Stimulated activated CD8-positive, alpha-beta memory T cell treated with anti-CD3 and anti-CD28 coated beads, Interleukin-15, amount 100 ng/mL, for 1 hour (primary cell): ENCODE measurements at places on chromosomes 12 and 14.

DNA sequence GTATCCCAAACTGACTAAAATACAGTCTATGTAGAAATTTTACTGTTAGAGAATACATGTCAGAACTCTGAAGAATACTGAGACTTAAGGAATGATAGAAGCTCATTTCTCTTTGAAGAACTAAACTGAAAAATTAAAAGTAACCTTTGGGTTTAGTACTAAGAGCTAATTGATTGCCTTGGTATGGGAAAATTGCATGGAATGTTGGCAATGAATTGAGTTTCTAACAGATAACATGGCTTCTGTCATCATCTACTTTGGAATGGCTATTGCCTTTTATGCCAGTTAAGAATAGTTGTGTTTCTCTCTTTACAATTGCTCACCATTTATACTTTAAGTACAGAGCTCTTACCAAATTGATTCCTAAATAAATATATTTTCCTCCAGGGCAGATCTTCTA, 308.8 kb upstream of the SYT1 start:
- DNase-seq = no peak

- DNase-seq = no peak
These were observed 152.6 kb downstream of the PRKCH start for GRCh38 chr14:61474015-61474414.

GRCh38 chr12:48580831-48581230, 11.0 kb upstream of the LALBA start:
- no peak for DNase-seq

- no peak for DNase-seq
These were observed 18.9 kb upstream of the PPFIBP1 start for GRCh38 chr12:27505109-27505508.
